Stimulated activated CD4-positive, alpha-beta T cell treated with anti-CD3 and anti-CD28 coated beads, Interleukin-15, amount 100 ng/mL, for 48 hours (primary cell): ENCODE measurements at places on chromosomes 13 and 19.

DNA sequence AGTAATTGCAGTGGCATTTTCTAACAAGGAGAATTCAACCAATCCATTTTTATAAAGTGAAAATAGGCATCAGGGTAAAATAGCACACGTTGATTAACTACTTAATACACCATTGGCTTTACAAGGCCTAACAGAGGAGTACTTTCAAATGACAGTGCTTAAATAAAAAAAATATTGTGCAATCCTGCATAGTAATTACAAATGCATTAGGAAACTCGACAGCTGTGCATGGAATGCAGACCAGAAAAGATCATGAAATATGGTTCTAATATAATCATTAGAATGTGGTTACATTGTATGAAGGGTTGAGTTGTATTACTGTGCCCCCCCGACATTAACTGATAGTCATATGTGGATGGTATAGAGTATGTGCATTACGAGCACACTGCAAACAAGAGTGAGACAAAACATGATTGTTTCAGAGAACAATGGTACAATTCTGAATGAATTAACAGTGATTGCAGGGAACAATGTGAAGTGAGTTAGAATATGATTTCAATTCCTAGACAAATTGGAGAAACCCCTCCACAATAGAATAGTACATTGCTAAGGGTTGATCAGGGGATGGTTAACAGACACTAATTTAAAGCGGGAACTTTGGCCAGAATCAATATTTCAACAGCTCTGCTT, 270.6 kb downstream of the GPC5 start:
- no peak for DNase-seq

GRCh38 chr13:71801781-71802180, 65.2 kb downstream of the DACH1 start:
- DNase-seq = no peak

DNA sequence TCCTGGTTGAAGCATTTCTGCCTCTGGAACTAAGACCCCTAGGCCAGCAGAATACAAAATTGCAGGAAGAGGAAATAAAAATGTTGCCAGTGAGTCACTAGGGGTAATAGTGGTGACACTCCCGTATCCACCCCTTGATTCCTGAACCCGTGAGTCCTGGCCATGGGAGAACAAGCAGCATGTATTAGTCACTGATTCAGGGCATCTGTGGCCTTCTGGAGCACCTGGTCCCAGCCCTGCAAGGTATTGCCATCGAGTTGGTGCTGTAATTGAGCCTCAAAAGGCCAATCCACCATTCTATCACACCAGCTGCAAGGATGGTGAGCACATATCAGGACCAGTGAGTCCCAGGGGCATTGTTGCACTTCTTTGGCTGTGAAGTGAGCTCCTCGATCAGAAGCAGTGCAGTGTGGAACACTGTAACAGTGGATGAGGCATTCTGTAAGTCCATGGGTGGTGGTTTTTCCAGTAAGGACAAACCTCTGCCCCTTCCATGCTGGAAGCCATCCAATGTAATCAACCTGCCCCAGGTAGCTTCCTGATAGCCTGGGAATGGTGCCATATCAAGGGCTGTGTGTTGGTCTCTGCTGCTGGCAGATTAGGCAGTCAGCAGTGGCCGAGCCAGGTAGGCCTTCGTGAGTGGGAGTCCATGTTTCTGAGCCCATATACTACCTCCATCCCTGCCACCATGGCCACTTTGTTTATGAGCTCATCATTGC, 39.6 kb downstream of the C1QTNF9 start:
- no peak for DNase-seq

DNA sequence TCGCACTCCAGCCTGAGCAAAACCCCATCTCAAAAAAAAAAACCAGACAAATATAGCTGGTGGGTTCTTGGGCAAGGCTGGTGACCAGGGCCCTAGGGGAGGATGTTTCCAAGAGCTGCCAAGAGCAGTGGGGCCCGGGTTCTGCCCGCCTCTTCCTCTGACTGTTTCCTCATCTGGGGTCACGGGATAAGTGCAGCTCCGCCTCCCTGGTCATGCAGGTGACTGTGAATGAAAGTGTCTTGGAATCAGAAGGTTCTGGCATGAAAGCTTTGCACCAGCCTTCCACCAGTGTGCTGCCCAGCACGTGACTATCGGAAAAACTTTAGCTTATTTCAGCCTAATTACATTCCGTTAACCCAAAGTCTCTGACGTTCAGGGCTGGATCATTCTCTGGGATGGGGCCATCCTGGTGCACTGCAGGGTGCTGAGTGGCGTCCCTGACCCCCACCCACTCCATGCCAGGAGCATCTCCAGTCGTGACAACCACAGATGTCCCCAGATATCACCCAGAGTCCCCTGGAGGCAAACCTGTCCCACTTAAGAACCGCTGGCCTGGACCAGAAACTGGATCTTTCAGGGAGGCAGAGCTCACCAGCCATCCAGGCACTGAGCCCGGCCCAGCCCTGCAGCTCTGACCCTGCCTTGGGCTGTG, 85.6 kb downstream of the GNG7 start:
- no peak for DNase-seq

DNA sequence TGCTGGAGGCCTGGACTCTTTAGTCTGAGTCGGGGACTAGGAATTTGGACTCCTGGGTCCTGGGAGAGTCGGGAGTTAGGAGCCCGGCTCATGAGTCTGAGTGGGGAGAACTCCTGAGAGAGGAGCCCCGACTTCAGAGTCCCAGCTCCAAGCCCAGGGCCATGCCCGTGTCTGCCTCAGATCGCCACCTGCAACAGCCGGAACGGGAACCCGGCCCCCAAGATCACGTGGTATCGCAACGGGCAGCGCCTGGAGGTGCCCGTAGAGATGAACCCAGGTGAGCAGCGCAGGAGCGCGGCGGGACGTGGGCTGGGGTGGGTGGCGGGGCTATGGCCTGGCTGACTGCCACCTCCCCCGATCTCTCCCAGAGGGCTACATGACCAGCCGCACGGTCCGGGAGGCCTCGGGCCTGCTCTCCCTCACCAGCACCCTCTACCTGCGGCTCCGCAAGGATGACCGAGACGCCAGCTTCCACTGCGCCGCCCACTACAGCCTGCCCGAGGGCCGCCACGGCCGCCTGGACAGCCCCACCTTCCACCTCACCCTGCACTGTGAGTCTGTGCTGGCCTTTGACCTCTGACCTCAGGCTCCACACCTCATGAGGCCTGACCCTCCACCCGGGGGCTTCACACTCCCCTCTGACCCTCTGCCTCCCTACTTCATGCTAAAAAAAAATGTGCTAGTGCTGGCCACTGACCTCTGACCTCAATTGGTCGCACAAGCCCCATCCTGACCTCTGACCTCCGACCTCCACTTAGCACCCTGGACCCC, 4.4 kb downstream of the BCAM start:
- DNase-seq = no peak

- no peak for DNase-seq
These were observed 11.2 kb downstream of the ZNF317 start for GRCh38 chr19:9151367-9151766.

DNA sequence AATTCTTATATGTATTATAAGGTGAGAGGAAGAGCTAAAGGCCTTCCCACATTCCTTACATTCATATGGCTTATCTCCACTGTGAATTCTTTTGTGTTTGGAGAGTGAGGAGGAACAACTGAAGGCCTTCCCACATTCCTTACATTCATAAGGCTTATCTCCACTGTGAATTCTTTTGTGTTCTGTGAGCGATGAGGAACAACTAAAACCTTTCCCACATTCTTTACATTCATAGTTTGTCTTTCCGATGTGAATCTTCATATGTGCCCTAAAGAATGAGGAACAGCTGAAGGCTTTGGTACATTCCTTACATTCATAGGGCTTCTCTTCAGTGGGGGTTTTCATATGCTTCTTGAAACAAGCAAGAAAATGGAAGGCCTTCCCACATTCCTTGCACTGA, 13.3 kb downstream of the ZNF699 start:
- no peak for DNase-seq

- DNase-seq = peak; percentile 70
These were observed 16.1 kb downstream of the MKNK2 start for GRCh38 chr19:2034729-2035589.

DNA sequence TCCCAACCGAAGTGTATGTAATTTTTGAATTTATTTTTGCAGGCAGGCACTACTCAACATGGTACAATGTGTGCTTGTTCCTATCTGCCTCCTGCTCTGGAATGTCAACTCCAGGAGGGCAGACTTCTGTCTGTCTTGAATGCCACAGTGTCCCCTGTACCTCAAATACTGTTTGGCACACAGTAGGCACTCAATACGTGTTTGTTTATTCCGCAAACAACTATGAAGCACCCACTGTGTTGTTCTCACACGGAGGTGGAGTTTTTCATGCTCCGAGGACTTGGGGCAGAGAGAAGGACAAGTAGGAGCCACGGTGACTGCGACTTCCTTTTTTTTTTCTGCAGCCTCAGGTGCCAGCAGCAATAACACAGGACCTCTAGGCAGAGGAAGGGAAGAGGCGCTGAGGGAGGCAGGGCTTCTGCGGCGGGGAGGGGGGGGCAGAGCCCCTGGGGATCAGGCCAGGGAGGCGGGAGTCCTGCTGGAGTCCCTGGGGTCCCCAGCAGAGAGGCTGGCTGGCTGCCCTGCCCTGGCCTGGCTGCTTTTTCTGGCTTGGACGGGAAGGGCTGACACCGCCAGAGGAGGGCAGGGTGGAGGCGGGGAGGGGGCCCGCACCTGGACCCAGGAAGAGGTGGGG, 29.3 kb upstream of the TNFAIP8L1 start:
- DNase-seq = no peak

DNA sequence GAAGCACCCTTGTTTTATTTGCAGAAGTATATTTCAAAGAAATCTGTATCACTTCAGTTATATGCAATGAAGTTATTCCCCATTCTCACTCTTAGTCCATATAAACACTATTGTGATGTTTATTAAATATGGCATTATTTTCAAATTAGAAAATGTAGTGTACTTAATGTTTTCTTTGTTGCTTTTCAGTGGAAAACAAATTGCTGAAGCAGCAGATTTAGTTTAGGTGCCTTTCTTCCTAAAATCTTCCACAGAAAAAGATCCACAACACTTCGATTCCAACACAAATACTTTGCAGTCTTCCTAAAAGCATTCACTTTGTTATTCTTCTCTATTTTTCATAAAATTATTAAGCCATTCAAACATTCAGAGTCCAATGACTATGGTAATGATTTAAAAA, 492.1 kb upstream of the GPC6 start:
- no peak for DNase-seq

DNA sequence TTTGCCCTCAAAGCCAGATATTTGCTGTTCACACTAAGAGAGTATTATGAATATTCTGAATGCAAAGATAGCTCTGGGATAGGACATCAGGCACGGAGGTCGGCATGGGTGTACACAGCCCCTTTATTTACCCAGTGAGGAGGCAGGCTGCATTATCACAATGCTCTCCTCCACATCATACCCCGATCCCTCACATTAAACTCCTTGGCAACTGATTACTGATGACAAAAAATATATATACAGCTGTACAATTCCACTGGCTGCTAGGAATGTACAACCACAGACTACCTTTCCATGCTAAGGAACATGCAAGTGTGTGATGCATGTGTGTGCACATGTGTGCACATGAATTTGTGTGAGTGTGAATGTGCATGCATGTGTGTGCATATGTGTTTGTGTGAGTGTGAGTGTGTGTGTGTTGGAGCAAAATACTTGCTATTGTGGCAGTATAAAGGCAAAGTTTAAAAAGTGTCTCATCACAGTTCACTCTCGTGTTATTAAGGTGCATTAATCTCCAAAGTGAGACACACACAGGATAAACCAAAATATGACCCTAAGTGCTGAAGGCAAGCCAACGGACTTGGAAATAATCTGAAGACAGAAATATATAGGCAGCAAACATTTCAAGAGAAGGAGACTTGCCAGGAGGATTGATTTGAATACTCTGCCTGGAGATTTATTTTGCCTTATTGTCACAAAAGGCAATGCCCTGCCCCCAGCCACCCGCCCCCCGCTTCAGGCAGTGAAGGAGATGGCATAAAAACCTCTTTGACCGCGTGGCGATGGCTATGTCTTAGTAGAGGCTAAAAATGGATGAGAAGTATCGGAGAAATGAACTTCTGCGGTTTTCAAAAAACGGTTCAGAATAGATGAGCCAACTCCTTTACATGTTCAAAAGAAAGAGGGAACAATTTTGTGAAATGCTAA, 274.8 kb downstream of the TSHZ3 start:
- DNase-seq = no peak

DNA sequence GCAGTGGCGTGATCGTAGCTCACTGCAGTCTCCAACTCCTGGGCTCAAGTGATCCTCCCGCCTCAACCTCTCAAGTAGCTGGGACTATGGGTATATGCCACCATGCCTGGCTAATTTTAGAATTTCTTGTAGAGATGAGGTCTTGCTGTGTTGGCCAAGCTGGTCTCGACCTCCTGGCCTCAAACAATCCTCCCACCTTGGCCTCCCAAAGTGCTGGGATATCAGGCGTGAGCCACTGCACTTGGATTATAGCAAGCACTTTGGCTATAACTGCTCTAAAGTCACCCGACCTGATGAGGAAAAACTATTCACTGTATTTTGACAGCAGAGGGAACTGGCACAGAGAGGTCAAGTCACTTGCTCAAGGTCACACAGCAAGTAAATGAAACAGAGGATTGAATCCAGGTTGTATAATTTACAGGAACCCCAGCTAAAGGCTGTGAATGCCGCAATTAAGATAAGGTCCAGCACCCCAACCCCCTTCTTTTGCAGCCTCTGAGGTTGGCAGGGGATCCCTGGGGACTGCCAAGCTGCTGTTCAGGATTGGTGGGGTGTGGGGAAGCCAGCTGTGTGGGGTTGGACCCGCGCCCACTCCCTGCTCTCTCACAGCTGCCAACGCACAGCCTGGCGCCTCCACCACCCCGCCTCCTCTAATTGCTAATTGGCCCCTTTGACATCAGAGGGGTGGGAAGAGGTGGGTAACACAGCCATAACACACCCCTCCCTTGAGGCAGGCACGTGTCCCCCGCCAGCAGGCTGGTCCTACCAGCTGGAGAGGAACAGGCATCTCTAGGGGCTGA, 6.0 kb downstream of the TMIGD2 start:
- no peak for DNase-seq

DNA sequence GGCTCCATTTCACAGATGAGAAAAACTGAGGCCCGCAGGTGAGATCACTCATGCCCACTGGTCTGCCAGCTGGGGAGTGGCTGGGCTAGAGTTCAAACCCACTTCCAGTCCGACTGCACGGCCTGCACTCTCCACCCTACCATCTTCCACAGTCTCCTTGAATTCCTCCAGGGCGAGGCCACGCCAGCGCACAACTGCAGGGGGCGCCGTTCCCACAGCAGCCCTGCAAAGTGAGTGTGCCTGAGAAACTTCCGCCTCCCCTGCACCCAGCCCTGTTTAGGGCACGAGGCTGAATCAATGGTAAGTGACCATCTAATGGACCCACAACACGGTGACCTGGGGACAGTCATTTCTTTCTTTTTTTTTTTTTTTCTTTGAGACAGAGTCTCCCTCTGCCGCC, 829 bp upstream of the ATCAY start:
- no peak for DNase-seq

GRCh38 chr13:84776593-84776992, 894.3 kb upstream of the SLITRK1 start:
- DNase-seq = no peak

DNA sequence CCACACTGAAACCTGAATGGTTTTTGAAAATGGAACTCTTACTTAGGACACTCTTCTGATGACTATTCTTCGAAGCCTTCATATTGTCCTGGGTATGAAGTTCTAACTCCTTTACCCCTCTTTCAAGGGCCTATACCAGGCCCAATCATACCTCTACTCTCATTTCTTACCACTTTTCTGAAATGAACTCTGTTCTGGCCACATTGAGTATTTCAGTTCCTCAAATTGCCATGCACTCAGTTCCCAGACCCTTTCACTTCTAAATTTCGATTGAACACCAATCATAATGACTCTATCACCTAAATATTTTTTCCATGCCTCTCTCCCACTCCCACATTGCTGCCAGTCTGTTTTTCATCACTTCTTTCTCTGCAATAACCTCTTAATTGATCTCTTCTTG, 53.7 kb downstream of the LACC1 start:
- no peak for DNase-seq

- DNase-seq = no peak
These were observed 172.6 kb downstream of the GPC6 start for GRCh38 chr13:93399212-93399611.
